WTC11 (cell line): ENCODE measurements at places on chromosomes 16 and 17.

- DNase-seq = peak; percentile 76
These were observed at the start of gene CYB561 for GRCh38 chr17:63445954-63446752. CYB561 (minus strand) TSS chr17:63446306; CDS start chr17:63437547, 8,759 bp downstream.

DNA sequence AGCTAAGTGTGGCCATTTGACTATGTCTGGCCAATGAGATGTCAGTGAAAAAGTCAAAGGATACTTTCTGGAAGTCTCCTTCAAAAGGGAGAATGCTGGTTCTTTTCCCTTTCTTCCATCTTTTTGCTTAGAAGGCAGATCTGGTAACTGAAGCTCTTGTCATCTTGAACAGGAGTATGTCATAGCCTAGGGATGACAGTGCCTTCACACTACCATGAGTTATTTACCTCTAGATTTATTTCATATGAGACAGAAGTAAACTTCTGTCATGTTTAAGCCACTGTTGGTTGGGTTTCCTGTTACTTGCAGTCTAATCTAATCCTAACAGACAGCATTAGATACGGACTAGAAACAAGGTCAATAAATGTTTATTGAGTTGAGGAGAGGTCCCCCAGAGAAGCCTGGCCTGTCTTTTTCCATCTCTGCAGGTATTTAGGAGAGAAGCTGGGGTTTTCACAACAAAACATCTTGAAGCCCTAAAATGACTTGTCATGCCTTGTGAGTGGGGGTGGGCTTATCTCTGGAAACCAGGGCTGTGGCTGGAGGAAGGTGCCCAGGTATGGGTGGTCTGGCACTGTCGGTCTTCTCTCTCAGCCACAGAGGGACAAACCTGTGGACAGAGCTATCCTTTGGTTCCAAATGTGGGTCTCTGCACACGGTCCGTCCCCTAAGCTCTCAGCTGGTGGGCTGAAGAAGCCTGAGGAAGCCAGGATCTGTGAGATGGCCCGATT lies 28.5 kb downstream of the TMEM98 start:
- no peak for DNase-seq

DNA sequence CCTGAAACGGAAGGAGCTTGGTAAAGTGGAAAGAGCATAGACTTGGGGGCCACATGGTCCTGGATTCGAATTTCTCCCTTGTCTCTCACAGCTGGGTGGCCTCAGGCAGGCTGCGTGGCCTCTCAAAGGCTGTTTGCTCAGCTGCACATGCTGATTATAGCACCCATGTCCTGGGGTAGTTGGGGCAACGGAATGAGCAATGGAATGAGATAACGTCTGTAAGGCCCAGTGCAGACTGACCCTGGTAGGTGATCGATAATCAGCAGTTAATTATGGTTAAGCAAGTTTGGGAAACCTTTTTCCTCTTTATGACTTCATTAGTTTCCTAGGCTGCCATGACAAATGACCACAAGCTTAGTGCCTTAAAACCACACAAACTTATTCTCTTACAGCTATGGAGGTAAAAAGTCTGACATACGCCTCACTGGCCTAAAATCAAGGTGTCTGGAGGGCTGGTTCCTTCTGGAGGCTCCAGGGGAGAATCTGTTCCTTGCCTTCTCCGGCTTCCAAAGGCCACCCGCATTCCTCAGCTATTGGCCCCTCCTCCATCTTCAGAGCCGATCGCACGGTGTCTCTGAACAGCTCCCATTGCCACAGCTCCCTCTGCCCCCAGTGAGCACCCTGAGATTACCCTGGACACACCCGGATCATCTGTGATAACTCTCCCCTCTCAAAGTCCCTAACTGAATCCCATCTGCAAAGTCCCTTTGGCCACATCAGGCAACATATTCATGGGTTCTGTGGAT lies 294.9 kb upstream of the FOXF1 start:
- DNase-seq = no peak

- DNase-seq = no peak
These were observed 40.0 kb upstream of the HLF start for GRCh38 chr17:55224746-55225145.

- no peak for DNase-seq
These were observed 11.4 kb downstream of the MMP15 start for GRCh38 chr16:58036943-58037342.
